ENCODE measurements at places on chromosomes 5 and 9.

GRCh38 chr9:86859056-86859455, 88.2 kb downstream of the GAS1 start:
- no peak for DNase-seq

- DNase-seq: no peak
These were observed 45.0 kb downstream of the SEMA6A start for GRCh38 chr5:116529615-116530014.

GRCh38 chr5:159452480-159453167, 122.3 kb upstream of the IL12B start:
- no peak for DNase-seq

DNA sequence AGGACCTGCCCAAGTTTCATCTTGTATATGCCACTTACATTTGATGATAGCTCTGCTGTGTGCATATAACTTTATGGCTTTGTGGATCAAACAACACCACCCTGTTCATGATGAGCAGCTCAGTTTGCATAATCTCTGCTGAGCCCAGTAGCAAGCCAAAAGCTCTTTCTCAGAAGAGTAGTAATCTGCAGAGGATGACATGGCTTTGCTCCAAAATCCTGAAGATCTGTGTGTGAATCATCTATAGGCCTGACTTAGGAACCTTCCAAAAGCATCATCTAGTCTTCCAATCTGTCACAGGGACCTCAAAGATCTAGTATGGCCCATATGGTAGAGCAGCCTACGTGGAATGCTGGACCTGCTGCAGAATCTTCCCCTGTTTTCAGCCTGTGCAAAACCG, 394.6 kb downstream of the PSAT1 start:
- no peak for DNase-seq
